ENCODE measurements at places on chromosomes 13 and 19.

GRCh38 chr13:107811233-107812013, 403.9 kb downstream of the LIG4 start:
- no peak for DNase-seq

DNA sequence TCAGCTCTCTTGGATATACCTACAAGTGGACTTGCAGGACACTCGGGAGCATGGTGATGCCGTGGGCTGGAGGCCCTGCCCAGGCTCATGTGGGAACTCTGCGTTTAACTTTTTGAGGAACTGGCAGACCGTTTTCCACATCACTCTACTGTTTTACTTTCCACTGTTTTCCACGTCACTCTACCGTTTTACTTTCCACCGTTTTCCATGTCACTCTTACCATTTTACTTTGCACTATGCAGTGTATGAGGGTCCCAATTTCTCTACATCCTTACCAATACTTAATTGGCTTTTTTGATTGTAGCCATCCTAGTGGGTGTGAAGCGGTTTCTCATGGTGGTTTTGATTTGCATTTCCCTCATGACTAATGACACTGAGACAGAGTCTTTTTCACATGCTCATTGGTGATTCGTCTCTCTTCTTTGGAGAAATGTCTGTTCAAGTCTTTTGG, 40.5 kb downstream of the GATAD2A start:
- no peak for DNase-seq

GRCh38 chr19:23999821-24000610, 85.3 kb downstream of the ZNF726 start:
- DNase-seq = no peak

DNA sequence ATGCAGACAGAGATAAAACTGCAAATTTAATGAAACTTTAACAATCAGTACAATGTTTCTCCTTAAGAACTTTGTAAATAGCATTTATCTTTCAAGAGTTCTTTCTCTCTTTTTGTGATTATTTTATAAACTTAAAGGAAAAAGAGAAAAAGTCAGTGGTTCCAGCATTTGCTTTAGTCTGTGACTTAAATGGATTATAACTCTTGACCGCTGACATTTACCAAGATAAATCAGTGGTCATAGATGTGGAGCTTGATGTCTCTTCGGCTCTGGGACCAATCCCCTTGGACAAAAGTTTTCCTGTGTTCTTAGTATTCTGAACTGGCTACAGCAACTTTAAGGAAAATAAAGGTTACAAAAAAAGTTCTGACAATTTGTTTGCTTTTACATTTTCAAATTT, 162.6 kb downstream of the TM9SF2 start:
- DNase-seq = no peak

DNA sequence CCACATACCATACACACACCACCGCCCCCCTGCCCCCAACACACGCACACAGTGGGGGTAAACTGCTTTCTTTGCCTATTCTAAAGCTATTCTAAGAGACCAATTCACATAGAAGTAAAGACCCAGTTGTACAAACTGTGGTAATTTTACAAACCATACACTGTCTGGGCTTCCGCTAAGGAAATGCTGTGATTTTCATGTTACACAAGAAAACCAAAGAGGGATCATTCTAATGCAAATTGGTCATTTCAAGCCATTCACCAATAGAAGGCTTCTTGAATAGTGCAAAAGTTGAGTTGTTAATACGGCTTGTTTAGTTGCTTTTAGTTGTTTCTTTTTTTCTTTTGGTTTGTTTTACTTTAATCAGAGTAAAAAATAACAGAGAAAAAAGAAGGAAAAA, 202.8 kb downstream of the EFNB2 start:
- DNase-seq = no peak

GRCh38 chr13:34555988-34556387, 386.1 kb upstream of the NBEA start:
- DNase-seq = no peak

DNA sequence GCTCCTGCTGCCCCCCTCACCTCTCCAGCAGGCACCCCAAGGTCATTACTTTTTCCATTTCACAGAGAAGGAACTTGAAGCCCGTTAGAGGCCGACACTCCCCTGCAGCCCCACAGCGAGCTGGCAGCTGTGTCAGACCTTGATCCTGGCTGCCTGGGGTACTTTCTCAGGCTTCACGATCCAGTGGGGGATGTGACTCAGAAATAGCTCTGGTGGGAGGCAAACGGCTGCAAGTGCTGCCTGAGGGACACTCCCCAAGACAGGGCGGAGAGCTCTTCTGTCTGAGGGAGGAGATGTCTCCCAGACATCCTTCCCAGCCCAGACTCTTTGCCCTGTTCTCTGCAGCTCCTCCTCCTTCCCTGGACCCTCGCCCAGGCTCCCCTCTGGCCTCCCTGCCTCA, 4.8 kb downstream of the TSKS start:
- DNase-seq = no peak

DNA sequence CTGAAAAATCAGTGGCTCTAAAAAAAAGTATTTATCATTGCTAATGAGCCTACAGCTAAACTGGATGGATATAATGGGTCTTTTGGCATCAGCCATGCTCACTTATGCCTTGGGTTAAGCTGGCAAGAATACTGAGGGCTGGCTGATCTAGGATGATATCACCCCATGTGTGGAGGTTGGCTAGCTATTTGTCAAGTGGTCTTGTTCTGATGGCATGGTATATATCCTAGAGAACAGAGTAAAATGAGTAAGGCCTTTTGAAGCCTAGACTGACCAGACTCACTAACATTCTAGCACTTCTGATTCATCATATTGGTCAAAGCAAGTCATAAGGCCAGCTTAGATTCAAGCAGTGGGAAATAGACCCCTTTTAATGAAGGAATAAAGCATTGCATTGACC, 383.0 kb downstream of the SLITRK1 start:
- DNase-seq = no peak

DNA sequence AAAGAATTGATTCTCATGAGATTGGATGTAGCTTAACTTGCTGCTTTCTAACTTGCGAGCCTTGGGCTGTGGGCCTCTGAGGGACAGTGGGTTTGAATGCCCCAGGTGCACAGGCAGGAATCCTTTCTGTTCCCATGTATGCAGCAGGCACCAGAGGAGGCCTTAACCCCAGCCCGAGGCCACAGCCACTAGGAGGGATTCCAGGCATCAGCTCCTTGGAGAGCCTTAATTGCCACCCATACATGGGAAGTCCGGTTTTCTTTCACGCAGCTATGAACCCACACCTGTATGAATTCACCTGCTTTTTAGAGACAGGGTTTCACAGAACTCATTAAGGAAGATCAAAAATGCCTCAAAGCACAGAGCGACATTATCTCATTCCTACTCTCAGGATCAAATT, 117.9 kb downstream of the CRYL1 start:
- DNase-seq = no peak

DNA sequence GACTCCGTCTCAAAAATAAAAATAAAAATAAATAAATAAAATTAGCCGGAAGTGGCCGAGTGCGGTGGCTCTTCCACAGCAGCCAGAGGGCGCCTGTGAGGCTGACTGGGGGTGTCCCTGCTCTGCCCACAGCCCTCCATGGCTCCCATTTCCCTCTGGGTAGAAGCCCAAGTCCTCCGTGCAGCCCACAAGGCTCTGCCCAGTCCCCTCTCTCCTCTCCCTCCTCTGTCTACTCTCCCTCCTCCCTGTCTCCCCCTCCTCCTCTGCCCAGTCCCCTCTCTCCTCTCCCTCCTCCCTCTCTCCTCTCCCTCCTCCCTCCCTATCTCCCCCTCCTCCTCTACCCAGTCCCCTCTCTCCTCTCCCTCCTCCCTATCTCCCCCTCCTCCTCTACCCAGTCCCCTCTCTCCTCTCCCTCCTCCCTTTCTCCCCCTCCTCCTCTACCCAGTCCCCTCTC, 20.4 kb downstream of the MISP start:
- peak; percentile 48 for DNase-seq

DNA sequence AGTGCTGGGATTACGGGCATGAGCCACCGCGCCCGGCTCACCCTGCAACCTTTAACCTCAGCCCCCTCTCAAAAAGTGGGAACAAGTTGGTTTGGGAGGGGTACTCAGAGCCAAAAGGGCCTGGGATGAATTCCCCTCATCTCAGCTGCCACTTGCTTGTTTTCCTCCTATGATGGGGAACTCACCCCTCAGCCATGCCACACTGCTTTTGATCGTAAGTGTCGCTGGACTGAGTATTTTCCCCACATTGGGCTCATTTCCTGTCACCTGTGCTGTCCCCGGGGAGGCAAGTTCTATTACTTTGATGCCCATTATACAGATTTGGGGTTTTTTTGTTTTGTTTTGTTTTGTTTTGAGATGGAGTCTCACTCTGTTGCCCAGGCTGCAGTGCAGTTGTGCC, 6.5 kb downstream of the R3HDM4 start:
- no peak for DNase-seq

DNA sequence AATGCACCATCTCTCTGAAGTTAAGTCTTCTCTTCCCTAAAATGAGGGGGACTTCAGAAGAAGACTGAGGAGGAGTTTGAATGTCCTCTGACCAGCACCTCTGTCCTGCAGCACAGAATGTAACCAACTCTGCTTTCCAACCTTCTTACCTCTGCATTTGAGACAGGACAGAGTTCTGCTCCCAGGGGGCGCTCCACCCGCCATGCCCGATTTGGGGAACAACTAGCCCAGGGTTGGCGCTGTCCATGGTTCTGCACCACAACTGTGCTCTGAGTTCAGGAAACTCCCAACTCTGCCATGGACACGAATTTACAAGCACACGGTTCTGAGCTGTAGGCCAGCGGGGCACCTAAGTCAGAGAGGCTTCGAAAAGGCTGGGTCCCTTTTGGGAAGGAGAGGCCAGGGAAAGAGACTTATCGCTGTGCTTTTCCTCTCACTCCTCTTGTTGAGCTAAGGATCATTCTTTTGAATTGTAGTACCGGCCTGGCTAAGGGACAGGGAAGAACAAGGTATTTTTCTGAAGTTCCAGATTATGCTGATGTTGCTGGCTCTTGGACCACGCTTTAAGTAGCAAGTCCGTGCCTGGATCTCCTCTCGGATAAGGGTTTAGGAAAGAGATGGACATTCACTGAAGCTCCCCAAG, 22.2 kb downstream of the SIGLEC5 start:
- DNase-seq = peak; percentile 86

DNA sequence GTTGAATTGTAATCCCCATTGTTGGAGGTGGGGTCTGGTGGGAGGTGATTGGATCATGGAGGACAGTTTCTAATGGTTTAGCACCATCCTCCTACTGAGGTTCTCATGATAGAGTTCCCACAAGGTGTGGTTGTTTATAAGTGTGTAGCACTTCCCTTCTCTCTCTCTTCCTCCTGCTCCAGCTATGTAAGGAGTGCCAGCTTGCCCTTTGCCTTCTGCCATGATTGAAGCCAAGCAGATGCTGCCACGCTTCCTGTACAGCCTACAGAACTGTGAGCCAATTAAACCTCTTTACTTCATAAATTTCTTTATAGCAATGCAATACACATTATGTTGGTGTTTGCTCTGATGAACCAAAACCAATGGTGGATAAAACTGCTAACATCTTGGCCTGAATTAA, 238.2 kb downstream of the EFNB2 start:
- DNase-seq = no peak

DNA sequence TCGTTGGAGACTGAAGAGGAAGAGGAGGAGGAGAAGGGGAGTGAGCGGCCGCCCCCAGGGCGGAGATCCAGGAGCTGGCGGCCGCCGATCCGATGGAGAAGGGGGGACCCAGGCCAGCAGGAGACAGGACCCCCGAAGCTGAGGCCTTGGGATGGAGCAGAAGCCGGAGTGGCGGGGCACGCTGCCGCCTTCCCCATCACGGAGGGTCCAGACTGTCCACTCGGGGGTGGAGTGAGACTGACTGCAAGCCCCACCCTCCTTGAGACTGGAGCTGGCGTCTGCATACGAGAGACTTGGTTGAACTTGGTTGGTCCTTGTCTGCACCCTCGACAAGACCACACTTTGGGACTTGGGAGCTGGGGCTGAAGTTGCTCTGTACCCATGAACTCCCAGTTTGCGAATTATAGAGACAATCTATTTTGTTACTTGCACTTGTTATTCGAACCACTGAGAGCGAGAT, 1.8 kb downstream of the GADD45B start:
- peak; percentile 53 for DNase-seq

DNA sequence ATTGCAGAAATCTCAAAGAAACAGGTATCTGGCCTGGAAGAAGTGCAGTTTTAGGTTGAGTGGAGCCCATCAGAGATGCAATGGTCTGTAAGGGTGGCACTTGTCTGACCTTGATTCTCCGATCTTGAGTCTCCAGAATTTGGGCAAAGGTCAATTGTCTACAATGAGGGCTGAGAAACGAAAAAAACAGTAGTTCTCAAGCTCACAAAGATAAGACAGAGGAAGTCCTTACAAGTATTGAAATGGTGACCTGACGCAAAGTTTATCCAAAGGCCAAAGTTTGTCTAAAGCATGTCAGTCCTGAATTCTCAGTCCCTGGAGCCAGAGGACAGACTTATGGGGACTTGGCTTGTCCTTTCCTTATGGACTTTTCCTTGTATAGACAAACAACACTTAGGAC, 40.3 kb downstream of the CYSLTR2 start:
- no peak for DNase-seq

DNA sequence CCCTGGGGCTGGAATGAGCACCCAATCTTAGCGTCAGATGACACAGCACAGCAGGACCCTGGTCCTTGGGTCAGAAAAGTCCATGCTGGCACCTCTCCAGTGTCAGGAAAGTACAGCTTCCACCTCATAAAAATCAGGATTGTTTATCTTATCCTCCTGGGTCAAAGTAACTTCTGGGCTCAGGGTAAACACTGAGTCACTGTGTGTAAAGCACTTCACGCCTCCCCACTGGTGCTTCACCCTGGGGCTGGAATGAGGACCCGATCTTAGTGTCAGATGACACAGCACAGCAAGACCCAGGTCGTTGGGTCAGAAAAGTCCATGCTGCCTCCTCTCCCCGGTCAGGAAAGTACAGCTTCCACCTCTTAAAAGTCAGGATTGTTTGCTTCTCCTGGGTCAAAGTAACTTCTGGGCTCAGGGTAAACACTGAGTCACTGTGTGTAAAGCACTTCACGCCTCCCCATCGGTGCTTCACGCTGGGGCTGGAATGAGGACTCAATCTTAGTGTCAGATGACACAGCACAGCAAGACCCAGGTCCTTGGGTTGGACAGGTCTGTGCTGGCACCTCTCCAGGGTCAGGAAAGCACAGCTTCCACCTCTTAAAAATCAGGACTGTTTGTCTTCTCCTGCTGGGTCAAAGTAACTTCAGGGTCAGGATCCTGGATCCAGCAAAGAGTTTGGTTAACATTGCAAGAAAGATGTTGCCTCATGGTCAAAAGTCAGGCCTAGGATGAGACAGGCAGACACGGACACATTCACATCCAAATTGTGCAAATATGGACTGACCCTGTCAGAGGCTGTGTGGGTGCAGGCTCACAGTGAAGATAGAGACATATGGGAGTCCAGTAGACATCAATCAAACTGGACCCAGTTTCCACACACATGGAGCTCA, 39.2 kb upstream of the CYP2A7 start:
- no peak for DNase-seq
